CD4-positive, alpha-beta memory T cell (primary cell): ENCODE measurements at places on chromosomes 13 and 19. TPM values are rescaled to one million over a fixed set of nuclear protein-coding genes. Genes with fewer than 3 reads are reported as not detected.

GRCh38 chr19:2661615-2662014 lies 40.9 kb downstream of the GNG7 start:
- no peak for DNase-seq

DNA sequence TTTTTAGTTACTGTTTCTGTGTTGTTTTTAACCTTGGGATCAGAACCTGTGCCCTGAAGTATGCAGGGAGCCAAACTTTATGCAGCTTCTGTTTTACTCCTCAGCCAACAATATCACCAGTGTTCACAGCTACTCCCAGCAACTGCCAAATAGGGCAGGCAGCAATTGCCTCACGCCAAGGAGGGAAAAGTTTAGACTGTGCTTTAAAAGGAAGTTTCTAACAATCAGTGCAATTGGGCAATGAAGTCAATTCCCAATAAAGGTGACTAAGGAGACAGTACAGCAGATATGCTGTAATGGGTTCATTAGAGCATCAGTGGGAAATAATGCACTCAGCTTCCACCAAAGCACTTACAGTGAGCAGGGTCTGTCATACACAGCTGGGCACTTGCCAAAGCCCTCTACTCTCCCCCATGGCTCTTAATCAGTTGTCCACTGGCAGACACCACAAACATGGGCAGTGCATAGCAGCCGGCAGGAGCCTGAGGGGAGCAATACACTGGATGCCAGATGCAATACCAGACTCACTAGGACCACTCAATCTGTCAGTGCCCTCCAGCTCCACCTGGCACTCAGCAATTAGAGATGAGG lies 19.3 kb downstream of the ENOX1 start:
- DNase-seq = no peak

- DNase-seq = no peak
These were observed 1.3 kb downstream of the ZNF616 start for GRCh38 chr19:52138278-52138982.

The CDKN2D gene
- 25.6 TPM for total RNA-seq
